T-cell (primary cell): ENCODE measurements at places on chromosomes 7 and 10. TPM values are rescaled to one million over a fixed set of nuclear protein-coding genes. Genes with fewer than 3 reads are reported as not detected.

The INPP5F gene
- 9.5 TPM for total RNA-seq

The LBX1 gene
- total RNA-seq: not detected

The CDK5 gene
- 5.5 TPM for total RNA-seq

The TCAF2 gene
- total RNA-seq: 36.4 TPM

The TSPAN15 gene
- 6.5 TPM for total RNA-seq

The SHH gene
- not detected for total RNA-seq

The DPY19L1 gene
- 10.3 TPM for total RNA-seq

DNA sequence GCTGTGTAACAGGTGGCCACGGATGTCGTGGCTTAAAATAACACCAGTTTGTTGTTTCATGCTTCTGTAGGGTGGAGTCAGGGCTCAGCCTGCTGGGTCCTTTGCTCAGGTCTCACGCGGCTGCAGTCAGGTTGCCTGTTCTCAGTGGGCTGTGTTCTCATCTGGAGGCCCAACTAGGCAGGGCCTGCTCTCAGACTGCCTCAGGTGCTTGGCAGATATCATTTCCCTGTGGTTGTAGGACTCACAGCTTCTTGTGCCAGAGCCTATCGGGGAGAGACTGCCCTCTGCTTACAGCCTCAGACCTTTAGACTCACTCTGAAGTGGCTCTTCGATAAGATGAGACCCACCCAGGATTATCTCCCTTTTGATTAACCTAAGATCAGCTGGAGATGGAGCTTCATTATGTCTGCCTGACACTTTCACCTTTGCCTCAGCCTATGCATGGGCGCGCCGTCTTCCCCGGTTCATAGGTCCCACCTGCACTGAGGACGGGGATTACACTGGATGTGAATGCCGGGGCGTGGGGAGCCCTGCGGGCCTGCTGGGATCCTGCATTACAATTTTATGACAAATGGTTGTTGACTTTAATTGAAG, 55.3 kb downstream of the INPP5A start:
- no peak for DNase-seq

- DNase-seq: no peak
Measured at GRCh38 chr10:72626444-72626754, 520 bp upstream of the MICU1 start.

DNA sequence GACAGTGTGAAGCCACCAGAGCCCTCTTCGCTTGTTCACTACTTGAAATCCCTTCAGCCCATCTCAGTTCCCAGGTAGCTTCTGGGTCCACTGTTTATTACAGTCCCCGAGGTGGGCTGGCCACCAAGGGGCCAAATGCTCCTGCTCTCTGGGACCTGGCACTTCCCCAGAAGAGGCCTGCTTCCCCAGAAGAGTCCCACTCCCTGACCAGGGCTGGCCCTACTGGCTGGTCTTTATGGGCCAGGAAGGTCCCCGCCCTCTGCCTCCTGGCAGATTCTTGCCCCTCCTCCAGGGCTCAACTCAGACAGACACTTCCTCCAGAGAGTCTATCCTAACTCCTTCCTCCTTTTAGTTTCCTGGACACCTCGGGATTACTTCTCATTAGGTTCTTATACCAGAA, 70.7 kb upstream of the LRRC18 start:
- no peak for DNase-seq

- DNase-seq: no peak
Measured at GRCh38 chr10:77955136-77955535, 28.6 kb upstream of the DLG5 start.

GRCh38 chr7:42834676-42835075, 77.2 kb downstream of the C7orf25 start:
- DNase-seq: no peak

DNA sequence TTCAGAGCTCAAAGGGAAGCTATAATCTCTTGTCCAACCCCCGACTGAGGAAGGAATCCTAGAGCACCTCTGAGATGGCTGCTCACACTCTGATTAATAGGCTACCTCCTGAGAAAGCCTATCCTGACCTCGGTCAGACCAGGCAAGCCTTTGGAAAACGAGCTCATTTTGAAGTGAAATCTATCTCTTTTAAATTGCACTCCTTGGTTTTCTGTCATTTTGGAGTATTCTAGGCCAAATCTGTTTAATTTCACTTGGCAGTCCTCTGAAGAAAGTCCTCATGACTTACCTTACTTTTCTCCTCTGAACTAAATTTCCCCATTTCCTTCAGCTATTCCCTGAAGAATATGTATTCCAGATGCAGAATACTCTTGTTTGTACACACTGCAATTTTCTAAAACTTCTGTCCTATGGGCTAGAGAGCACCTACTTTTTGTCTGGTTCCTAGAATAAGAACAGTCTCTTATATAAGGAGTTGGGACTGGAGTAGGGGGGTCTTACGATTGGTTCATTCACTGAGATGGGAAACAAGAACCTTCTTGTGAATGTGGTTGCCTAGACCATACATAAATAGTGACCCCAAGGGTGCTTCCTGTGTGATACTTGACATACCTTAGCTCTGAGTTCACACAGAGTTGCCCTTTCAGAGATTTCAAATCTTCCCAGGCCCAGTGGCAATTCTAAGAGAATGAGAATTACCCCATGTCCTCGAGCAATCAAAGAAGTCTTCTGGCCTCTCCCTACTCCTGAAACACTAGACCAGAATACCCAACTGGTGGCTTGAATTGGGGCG, 31.9 kb upstream of the HPS1 start:
- no peak for DNase-seq

GRCh38 chr7:149635561-149636329, 137.6 kb downstream of the ZNF467 start:
- no peak for DNase-seq

GRCh38 chr7:47945261-47946015, 2.8 kb downstream of the PKD1L1 start:
- DNase-seq: peak; percentile 82

DNA sequence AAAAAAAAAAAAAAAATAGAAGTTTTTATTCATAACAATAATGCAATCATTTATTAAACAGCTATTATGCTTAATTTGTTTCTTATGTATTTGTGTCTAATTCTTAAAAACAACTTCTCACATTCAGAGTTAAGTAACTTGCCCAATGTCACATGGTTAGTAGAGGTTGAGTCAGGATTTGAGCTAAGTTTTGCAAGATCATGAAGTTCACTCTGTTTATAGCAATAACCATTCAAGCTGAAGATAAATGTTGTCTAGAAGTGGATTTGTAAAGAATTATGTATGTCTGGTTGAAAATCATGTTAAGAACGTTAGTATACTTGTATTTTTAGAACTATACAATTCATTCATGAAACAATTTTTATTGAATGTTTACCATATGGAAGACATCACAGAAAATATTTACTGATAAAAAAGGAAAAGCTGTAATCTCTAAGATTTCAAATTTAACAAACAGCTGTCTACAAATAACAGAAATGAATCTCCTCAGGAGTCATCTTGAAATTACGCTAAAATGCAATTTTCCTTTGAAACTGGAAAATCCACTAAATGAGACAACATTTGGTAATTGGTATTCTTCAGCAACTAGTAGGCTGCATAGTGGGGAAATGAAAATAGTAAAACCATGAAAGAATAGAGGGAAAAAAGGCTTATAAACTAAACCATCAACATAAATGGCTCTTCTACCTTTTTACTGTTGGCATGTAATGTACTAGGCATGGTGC, 70.5 kb upstream of the AHR start:
- no peak for DNase-seq

DNA sequence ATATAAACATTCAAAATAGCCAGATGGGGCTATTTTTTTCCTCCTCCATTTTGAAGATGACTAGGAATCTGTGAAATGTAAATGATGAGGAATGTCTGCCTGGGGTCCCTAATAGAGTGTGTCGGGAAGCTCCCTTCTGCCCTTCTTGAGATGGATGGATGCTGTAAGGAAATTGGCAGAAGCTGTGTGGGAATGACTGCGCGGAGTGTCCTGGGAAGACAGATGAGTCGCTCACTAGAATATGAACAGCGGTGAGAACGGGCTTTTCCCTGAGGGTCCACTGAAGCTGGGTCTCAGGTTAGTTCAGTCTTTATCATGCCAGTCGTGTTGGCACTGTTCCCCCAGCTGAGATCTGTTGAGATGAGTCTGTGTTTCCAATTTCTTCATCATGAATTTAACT, 75.1 kb upstream of the PLPP4 start:
- DNase-seq: no peak

GRCh38 chr10:121133901-121134300, 282.7 kb downstream of the WDR11 start:
- no peak for DNase-seq

DNA sequence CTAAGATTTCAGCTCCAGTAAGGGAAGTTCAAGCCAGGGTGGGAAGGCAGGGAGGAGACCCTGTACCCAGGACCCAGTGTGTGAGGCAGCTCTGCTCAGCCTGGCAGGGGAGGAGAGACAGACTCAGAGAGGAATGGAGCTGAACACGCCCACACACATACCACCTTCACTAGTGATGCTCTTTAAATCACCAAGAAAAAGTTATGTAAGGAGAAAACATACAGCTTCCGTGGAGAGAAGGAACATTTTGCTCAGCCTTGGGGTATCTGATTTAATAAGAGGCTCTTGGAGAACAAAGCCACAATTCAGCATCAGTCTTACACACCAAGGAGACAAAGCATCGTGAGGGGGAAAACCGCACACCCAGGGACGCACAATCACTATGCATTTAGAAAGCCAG, 62.9 kb downstream of the PRKAG2 start:
- DNase-seq: no peak

- no peak for DNase-seq
Measured at GRCh38 chr10:127977357-127978009, 70.6 kb downstream of the PTPRE start.

- DNase-seq: no peak
Measured at GRCh38 chr7:90007001-90007654, 147.1 kb upstream of the STEAP1 start.

DNA sequence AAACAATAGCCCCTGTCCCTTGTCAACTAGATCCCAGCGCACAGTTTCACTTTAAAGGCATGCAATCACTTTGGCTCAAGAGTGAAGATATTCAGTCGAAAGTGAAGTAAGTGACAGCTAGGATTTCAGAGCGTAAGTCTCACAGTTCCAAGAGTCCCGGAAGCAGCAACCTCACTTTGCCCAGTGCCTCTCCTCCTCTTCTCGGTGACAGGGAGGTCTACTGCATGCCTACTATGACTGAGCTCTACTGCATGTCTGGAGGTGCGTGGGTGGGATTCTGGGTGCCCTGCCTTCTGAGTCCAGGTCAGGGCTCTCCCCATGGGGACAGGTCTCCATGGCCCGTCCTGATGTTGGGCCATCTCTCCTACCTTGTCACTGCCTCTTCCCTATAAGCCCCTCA, 17.0 kb downstream of the PRKCQ start:
- no peak for DNase-seq

DNA sequence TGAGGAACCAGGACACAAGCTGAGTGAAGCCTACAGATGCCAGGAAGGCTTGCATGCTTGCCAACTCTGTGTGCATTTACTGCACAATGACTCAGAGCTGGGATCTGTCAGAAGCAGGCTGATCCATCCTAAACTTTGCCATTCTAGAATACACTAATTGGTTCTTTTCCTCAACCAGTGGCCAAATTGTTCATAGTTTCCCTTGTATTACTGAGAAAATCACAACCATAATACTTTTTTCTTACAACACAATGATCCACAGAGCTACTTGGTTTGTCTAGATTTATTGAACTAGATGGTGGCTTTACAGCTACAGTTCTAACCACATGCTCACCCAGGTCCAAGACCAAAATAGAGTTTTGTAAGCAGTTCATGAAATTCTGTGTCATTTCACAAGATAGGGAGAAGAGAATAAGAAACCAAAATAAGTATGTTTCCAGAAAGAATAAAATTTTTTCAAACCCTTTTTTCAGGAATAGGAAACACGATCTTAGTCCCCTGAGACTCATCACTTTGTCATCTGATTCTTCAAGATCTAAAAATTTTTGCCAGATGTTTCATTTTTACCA, 21.0 kb upstream of the LRRC17 start:
- no peak for DNase-seq

DNA sequence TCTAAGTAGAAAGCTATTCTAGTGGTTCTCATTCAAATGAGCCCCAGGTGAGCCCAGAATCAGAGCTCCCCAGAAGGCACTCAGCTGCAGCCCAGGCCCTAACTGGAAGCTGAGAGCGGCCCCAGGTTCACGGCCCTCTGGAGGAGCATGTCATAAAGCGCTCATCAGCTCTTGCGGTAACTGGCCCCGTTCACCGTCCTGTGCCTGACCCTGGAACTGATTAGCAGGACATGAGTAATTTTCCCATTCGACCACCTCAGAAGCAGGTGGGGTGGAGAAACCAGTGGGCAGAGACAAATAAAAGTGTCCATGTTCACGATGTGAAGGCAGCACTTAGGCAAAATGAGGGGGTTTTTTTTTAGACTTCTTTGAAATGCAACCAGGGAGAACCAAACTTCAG, 136.1 kb upstream of the LYZL2 start:
- no peak for DNase-seq

DNA sequence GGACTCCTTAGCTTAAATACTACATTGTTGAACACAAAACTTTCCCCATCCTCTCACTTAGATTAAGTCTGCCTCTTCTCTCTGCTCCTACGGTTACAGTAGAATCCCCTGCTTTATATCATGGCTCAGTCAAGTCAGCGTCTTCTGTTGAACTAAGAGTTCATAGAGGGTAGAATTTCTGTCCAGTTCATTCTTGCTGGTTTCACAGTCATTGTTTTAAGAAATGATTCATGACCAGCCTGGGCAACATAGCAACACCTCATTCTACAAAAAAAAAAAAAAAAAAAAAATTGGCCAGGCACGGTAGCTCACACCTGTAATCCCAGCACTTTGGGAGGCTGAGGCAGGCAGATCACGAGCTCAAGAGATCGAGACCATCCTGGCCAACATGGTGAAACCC, 3.7 kb upstream of the ZFYVE27 start:
- no peak for DNase-seq

- no peak for DNase-seq
Measured at GRCh38 chr7:126843336-126843735, 409.4 kb downstream of the GRM8 start.

DNA sequence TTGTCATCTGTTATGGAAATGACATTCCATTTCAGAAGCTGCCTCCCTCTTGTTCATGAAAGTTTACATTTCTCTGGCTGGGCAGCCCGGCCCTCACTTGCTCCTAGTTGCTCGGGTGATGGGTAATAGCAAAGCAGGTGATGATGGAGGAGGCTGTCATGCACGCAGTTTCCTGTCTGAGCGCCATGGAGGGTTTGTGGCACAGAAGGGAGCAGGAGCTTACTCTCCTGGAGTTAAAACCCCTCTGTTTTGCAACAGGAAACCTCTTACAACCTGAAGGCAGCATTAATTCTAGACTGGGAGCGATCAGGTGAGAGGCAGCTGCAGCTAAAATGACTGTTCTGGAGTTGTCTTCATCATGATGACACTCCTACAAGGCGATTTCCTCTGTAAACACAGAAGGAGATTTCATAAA, 34.1 kb upstream of the MKI67 start:
- DNase-seq: no peak

GRCh38 chr7:47188653-47189315, 393.1 kb downstream of the TNS3 start:
- no peak for DNase-seq

DNA sequence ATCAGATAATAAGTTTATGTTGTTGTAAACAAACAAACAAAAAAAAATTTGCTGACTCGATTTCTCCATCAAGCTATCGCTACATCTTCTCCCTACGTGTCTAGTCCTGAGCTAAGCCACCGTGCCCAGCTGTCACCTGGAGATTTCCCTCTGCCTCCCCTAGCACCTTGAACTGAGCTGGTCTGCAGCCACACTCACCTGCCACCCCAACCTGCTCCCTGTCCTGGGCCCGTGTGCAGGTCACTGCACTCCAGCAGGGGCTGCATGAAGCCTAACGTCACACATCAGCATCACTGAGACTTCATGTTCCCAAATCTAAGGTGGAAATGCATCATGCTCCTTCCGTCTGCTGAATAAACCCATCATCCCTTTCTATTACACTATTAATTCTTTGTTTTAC, 44.4 kb downstream of the TEX36 start:
- DNase-seq: no peak
